ENCODE measurements at places on chromosomes 7 and 10.

- DNase-seq, result no peak
Observed at GRCh38 chr7:157751951-157752673, 415.3 kb downstream of the DNAJB6 start.

- DNase-seq, result no peak
Observed at GRCh38 chr7:17302575-17303142, 4.2 kb downstream of the AHR start.

GRCh38 chr10:80104066-80104926, 25.8 kb downstream of the TMEM254 start:
- DNase-seq, result no peak

GRCh38 chr10:127715782-127716378, 21.1 kb upstream of the FOXI2 start:
- DNase-seq, result no peak

GRCh38 chr10:75717126-75717916, 285.9 kb downstream of the LRMDA start:
- DNase-seq, result no peak

- no peak for DNase-seq
Observed at GRCh38 chr10:31304291-31304970, 14.6 kb upstream of the ZEB1 start.

Measured in stimulated activated CD4-positive, alpha-beta T cell treated with anti-CD3 and anti-CD28 coated beads, Interleukin-1b, Interleukin-23, amount 100 ng/mL, for 48 hours (primary cell).